ENCODE measurements at places on chromosomes 13 and 19. TPM values are rescaled to one million over a fixed set of nuclear protein-coding genes. Genes with fewer than 3 reads are reported as not detected.
A peak's percentile ranks its signal among the peaks of the same experiment; 100 is the strongest.

- no peak for DNase-seq
Observed at GRCh38 chr13:69975496-69975895, 132.1 kb upstream of the ATXN8OS start.

RASAL3 gene
- 121 TPM for total RNA-seq

GJB6 gene
- 1.3 TPM for total RNA-seq

B3GNT3 gene
- total RNA-seq, result 0.94 TPM

DNA sequence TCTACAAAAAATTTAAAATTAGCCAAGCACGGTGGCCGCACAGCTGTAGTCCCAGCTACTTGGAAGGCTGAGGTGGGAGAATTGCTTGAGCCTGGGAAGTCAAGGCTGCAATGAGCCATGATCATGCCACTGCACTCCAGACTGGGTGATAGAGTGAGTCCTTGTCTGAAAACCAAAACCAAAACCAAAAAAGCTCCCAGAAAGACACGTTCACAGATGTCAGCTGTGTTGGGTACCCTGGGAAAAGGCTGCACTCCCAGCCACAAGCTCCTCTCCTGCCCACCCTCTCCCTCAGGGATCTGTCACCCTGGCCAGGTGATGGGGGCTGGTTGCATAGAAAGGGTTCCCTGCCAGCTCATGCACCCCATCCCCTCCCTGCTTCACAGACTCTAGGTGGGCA lies 53.3 kb downstream of the RNF6 start:
- no peak for DNase-seq

DNA sequence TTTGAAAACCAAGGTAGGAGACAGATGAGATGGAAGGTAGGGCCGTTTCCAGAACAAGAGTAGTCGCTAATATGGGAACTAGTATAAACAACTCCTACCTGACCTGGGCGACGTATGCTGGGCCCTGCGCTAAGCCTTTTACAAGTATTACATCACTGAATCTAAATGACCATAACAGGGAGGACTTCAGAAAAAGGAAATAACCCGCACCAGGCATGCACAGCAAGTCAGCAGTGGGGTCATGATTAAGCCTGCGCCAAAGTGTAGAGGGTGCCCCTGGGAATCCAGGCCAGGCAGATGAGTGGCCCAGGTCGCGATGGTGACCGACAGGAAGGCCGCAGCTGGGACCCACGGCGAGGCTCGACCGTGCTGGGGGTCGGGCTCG lies 613 bp downstream of the ATP13A1 start:
- no peak for DNase-seq

NLRP11 gene
- total RNA-seq, result not detected

GIPR gene
- total RNA-seq, result 4.6 TPM

C19orf73 gene
- 3.6 TPM for total RNA-seq

DNA sequence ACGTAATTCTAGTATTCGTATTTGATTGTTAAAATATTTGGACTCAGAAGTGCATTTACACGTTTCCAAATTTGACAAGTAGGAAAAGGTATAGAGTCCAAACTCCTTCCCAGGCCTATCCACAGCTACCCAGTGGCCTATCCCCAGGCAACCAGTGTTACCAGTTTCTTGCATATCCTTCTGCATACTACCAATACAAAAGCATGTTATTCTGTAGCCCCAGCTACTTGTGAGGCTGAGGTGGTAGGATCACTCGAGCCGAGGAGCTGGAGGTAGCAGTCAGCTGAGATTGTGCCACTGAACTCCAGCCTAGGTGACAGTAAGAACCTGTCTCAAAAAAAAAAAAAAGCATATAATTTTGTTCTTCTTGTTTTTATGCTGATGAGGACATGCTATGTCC lies 67.1 kb downstream of the LRCH1 start:
- DNase-seq, result no peak

CGB1 gene
- total RNA-seq, result not detected

SCEL gene
- total RNA-seq, result not detected

DNA sequence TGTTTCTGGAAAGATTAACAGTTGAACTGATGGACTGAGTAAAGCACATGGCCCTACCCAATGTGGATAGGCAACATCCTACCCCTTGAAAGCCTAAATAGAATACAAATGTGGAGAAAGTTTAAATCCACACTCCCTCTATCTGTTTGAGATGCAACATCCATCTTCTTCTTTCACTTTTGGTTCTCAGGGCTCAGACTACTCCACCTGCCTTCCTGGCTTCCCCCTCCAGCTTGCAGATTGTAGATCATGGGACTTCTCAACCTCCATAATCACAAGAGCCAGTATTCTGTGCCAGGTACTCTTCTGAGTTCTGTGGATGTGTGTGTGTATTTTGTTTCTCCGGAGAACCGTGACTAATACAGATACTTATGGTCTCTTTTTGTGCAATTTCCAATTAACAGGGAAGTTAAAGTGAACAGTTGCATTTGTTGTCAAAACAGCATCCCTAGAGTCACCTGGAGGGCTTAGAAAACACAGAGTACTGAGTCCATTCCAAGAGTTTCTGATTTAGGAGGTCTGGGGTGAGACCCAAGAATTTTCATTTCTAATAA lies 590.3 kb upstream of the MIR17HG start:
- no peak for DNase-seq

DNA sequence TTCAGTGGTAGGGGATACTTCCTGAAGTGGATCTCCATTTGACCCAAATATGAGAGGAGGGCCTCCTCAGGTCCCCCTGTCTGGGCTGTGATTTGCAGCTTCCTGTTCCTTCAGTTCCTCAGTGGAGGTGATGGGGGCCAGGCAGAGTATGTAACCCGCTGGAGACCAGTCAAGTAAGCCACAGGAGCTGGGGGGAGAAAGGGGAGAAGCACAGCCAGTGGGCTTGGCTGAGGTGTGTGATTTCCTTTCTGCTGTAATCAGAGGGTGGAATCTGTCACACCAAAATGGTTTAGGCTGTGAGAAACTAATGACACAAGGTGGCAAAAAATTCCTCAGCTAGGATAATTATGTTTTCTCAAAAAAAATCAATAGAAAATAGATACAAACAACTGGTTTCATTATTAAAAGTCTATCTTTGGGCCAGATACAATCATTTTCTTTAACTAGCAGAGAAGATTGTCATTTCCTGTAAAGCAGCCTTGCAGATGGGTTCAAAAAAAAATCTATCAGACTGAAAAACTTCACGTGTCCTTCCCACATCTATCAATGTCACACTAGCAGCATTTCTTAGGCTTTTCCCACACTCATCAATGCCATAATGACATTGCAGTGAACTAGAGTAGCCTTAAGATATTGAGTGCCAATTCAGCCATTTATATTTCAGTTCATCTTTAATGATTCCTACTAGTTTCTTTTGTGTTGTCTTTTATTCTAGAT lies 1660.3 kb downstream of the EFNB2 start:
- DNase-seq, result no peak

ZNF43 gene
- 28.0 TPM for total RNA-seq

AP1M1 gene
- 91.8 TPM for total RNA-seq

GRCh38 chr13:65907666-65908525 lies 1322.2 kb downstream of the PCDH9 start:
- DNase-seq, result no peak

DNA sequence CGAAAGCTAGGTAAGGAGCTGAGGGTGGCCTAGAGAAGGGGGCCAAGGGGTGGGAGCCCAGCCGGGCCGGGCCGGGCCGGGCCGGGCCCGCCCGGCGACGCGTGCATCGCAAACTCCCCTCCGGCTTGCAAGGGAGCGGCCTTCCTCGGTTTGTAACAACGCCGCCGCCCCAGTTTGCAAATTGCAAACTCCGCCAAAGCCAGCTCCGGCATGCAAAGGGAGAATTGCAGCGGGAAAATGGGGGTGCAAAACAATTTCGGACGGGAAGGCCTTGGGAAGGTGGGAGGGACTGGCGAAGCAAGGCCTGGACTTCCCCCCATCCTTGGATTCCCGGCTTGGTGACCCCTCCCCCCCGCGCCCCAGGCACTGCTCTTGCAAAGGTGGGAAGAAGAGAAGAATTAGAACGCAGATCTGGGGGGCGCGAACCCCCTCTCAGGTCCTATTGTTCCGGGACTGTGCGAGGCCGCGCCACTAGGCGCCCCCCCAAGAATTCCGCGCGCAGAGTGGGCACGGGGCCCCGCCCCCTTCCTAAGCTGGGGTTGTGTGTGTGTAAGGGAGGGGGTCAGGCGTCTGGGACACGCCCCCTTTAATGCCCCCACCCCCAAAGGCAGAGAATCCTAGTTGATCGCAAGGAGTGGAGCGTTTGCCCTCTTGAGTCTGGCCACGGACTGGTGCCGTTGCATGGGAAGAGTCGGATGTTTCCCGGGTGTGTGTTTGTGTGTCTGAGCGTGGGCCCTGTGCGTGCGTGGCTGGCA lies 926 bp downstream of the PRR12 start:
- DNase-seq, result peak; percentile 50

DNA sequence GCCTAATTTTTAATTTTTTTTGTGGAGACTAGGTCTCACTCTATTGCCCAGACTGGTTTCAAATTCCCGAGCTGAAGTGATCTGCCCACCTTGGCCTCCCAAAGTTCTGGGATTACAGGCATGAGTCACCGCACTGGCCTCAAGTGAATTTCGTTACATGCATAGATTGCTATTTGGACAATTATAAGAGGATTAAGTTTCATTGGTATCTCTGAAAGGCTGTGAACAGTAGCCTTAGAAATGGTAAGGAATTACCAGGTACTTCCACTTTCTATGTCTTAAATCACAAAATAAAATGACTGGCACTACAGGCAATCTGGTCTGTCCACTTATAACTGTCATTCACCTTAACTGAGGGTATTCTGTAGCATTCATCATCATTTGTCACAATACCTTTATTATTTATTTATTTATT lies 2.9 kb upstream of the CCDC9 start:
- no peak for DNase-seq

DNA sequence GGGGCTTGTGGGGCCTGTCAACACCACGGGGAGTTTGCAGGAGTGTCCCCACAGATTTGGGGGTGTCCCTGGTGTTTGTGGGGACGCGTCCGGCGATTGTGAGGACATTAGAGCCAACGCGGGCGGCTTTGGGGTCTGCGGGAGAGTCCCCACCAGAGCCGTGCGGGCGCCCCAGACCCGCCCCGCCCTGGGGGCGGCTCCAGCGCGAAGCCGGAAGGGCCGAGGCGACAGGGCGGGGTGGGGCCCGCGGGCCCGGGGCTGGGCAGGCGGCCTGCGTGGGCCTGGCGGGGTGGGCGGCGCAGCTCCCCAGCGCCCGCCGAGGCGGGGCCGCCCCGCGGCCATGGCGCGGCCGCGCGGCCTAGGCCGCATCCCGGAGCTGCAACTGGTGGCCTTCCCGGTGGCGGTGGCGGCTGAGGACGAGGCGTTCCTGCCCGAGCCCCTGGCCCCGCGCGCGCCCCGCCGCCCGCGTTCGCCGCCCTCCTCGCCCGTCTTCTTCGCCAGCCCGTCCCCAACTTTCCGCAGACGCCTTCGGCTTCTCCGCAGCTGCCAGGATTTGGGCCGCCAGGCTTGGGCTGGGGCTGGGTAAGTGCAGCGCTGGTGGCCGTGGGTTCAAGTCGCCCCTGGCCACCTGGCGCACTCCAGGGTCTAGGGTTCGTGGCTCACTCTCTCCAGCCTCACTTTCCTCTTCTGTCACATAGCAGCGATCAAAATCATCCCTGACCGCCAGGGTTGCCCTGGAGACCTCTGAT lies 10.3 kb downstream of the PDE4A start:
- DNase-seq, result no peak

GAPDHS gene
- total RNA-seq, result not detected

ZNF345 gene
- 8.2 TPM for total RNA-seq

DNA sequence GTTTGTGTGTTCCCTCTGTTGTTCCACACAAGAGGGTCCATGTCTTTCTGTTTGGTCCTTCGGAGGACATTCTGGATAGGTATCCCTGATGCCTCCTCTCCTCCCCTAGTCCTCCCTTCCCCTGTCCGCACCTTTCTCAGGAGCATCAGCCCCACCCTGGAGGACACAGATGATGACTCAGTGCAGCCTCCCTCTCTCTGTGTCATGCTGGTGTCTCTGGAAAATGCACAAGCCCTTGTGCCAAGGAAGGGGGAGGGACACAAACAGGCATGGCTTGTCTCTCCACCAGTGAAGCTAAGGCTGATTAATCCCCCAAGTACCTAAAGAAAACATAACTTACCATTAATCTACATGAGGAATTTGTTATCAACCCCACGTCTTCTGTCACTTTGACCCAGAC lies 16.2 kb upstream of the TNFRSF19 start:
- no peak for DNase-seq

- DNase-seq, result no peak
Observed at GRCh38 chr13:26060357-26060756, 8.5 kb upstream of the SHISA2 start.

- DNase-seq, result no peak
Observed at GRCh38 chr13:95552539-95553441, at the start of gene CLDN10. Gene CLDN10 (plus strand): TSS chr13:95552720. CDS start chr13:95552754, 34 bp downstream.

DNA sequence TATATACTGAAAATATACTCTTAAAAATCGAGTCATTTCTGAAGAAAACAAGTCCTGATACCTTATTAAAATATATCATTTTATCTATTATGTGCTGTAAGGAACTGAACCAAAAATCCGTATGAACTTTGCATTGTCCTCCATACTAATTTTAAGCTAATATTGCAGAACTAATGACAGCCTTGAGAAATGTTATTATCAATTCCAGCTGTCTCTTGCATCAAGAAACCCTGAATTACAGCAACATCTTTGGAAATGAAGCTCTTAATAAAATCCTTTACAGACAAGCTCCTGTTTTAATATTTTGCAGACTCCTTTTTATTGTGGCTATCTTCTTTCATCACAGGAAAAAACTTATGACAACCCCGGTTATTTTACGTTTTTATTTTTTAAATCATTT lies 1335.3 kb downstream of the EFNB2 start:
- DNase-seq, result no peak

CCDC169 gene
- not detected for total RNA-seq

SPRED3 gene
- 1.6 TPM for total RNA-seq

- DNase-seq, result no peak
Observed at GRCh38 chr13:95627590-95627989, 16.9 kb downstream of the DZIP1 start.

- DNase-seq, result no peak
Observed at GRCh38 chr13:62357887-62358645, 942.4 kb upstream of the PCDH20 start.

- DNase-seq, result no peak
Observed at GRCh38 chr19:55406091-55406825, 1.3 kb downstream of the UBE2S start.

DNA sequence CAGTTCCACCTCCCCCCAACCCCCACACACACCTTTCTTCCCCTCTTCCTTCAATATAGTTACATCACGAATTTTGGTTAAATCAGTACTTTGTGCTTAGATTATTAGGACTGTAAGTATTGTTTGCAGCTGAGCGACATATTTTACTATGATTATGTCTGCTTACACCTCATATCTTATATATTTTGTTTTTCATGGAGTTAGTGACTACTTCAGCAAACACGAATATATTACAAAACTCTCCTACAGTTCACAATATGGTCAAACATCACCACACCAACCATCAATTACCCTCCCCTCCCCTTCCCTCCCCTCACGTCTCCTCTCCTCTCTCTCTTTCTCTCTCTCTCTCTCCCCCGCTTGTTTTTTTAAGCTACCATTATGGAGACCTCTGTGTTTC lies 152.9 kb downstream of the TBC1D4 start:
- no peak for DNase-seq
